ENCODE measurements at places on chromosomes 12 and 14.

- no peak for DNase-seq
Measured at GRCh38 chr12:6603095-6603567, 4.0 kb downstream of the CHD4 start.

- DNase-seq, result no peak
Measured at GRCh38 chr12:25797386-25797785, 161.1 kb upstream of the RASSF8 start.

DNA sequence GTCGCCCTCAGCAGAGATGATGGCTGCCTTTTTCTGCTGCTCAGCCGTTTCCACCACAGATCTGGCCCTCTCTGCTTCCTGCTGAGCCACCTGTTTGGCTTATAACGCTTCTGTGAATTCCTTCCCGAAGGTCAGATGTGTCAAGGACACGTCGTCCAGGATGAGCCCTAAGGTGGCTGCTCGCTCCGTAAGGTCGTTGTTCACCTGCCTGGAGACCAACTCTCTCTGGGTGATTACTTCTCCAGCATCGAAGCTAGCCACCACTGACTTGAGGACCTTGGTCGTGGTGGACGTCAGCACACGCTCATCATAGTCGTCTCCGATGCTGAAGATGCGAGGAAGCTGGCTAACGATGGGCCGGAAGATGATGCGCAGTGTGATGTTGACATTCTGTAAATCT is 11.7 kb upstream of the ASB8 start:
- no peak for DNase-seq

DNA sequence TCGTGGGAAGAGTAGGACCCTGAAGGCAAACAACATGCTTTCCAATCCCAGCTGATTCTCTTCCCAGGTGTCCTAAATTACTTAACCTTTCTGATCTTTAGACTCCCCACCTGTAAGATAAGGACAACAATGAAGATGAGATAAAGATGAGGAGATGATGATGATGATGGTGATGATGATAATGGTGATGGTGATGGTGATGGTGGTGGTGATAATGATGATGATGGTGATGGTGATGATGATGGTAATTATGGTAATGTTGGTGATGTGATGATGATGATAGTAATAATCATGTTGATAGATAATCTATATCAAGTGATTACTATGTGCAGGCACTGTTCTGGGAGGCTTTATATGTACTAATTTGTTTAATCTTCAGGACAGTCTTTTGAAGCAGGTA is 48.3 kb downstream of the NR1H4 start:
- no peak for DNase-seq

- no peak for DNase-seq
Measured at GRCh38 chr12:123057513-123058265, 77.2 kb downstream of the ARL6IP4 start.

All from activated T-cell treated with anti-CD3 and anti-CD28 coated beads for 48 hours (primary cell).